Large intestine (tissue), 12 donors: ENCODE measurements at places on chromosomes 1 and 21. TPM values are rescaled to one million over a fixed set of nuclear protein-coding genes. Genes with fewer than 3 reads are reported as not detected.

DNA sequence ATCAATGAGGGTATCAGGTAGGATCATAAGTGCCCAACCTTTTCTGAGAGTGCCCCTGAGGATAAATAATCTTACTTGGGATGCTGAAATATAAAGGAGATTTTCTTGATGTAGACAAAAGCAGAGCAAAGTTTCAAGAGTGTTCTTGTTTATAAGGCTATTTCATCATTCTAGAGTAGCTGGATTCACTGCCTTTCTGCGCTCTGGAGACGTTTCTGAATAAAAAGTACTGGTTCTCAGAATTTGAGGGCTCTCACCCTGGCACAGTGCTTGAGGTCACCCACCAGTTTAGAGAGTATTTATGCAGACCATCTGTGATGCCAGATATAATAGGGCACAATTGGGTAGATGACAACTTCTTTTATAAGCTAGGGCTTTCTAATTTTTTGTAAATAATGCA lies 103.3 kb downstream of the GDAP2 start:
- H3K27me3 ChIP-seq, result peaks cover 2% of the 10 kb centered on the region
- H3K36me3 ChIP-seq, result no peaks in the 10 kb centered on the region
- H3K27ac ChIP-seq, result no peak overlapping the region
- H3K4me3 ChIP-seq, result no peak overlapping the region

DNA sequence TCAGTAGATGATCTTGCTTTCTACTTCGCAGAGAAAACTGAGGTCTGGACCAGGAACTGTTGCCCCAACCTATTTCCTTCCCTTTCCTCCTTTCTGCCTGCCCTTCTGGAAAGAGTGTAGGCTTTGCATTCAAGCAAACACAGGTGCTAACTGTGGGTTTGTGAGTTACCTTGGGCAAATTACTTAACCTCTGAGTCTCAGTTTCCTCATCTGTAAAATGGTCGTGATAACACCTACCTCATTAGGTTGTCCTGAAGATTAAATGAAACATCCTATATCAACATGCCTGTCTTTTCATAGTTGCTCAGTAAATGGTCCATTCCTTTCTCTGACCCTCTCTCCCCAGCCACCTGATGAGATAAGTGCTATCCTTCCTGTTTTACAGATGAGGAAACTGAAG lies 9.5 kb upstream of the BLACAT1 start:
- H3K4me3 ChIP-seq, result no peak overlapping the region
- H3K36me3 ChIP-seq, result no peaks in the 10 kb centered on the region
- H3K4me1 ChIP-seq, result no peaks in the 10 kb centered on the region
- H3K27me3 ChIP-seq, result peaks cover 42% of the 10 kb centered on the region
- no peak overlapping the region for H3K27ac ChIP-seq
- DNase-seq, result no peak

- no peaks in the 10 kb centered on the region for H3K36me3 ChIP-seq
- peaks cover 3% of the 10 kb centered on the region for H3K27me3 ChIP-seq
- no peak overlapping the region for H3K4me3 ChIP-seq
- H3K4me1 ChIP-seq, result no peaks in the 10 kb centered on the region
- DNase-seq, result no peak
Measured at GRCh38 chr21:32886339-32886738, 114.8 kb upstream of the PAXBP1 start.

Gene GUCA2A
- polyA plus RNA-seq, result 68.7 TPM

- H3K4me3 ChIP-seq, result no peak overlapping the region
- peak; percentile 95 for DNase-seq
- peaks cover 12% of the 10 kb centered on the region for H3K4me1 ChIP-seq
- H3K27ac ChIP-seq, result no peak overlapping the region
Measured at GRCh38 chr1:178506669-178507068, 6.2 kb upstream of the TEX35 start.
